LHCN-M2 (cell line): ENCODE measurements at places on chromosomes 12 and 14. TPM values are rescaled to one million over a fixed set of nuclear protein-coding genes. Genes with fewer than 3 reads are reported as not detected.

DNA sequence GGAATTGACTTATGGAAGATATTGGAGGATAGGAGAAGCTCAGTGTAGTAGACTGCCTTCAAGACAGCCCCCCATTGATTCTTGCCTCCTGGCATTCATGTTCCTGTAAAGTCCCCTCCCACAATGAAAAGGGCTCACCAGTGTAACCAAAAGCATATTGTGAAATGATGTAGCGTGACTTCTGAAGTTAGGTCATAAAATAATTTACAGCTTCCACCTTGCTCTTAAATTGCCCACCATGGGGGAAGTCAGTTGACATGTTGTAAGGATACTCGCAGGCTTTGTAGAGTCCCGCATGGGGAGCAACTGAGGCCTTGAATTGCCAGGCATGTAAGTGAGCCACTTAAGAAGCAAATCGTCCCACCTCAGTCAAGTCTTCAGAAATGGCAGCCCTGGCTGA lies 25.1 kb downstream of the GTSF1 start:
- DNase-seq: no peak

DNA sequence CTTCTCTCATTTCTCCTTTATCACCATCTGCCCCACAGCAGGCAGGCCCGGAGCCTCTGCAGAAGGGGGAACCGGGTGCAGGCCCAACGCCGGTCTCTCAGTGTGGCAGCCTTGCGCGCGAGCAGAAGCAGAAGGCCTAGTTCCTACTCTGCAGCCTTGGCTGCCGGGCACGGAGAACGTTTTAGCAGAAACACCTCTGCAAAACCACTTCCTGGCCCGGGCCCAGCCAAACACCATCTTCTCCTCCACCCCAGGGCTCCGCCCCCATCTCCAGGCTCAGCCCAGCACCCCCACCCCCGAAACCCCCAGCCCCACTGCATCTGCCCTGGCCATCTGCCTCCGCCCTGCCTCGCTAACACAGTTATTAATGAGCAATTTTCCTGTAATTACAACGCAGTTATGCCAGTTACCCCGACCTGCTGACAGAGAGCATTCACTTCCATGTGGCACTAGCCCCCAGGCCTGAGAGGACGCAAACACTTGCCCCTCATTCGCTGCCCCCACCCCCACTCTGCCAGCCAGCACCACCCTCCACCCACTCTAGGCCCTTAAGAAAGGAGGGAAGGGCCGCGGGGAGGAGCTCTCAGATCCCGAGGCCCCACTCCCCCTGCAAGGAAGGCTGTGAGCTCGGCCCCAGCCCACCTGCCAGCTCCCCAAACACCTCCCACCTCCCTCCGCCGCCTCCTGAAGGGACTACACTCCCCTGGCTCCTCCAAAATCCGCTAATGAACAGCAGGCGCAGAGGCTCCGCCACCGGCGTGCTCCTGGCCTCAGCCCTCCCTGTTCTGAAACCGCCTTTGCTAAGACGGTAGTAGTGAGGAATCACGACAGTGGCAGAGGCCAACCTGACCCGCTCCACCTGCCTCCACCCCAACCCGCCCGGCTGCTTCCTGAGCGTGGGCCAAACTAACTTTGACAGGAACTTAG lies 44.7 kb upstream of the FBRSL1 start:
- DNase-seq: no peak

GRCh38 chr12:94286583-94287244 lies 138.3 kb downstream of the PLXNC1 start:
- no peak for DNase-seq

DNA sequence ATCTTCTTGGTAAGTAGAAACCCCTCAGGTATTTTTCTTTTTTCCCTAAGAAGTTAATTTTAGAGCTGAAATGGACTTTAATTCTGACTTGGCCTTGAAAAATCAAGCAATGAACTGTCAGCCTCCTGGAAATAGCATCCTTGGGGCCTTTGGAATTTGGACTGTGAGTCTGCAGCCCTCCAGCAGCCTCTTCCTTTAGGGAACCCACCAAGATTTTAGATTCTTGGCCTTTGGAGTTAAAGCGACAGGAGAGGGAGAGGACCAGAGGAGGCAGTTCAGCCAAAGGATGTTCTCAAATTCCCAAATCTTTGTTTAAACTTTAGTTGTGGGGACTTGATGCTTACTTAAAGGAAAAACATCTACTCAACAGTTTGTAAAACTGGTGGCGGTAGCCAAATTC lies 288.6 kb downstream of the AACS start:
- no peak for DNase-seq

DNA sequence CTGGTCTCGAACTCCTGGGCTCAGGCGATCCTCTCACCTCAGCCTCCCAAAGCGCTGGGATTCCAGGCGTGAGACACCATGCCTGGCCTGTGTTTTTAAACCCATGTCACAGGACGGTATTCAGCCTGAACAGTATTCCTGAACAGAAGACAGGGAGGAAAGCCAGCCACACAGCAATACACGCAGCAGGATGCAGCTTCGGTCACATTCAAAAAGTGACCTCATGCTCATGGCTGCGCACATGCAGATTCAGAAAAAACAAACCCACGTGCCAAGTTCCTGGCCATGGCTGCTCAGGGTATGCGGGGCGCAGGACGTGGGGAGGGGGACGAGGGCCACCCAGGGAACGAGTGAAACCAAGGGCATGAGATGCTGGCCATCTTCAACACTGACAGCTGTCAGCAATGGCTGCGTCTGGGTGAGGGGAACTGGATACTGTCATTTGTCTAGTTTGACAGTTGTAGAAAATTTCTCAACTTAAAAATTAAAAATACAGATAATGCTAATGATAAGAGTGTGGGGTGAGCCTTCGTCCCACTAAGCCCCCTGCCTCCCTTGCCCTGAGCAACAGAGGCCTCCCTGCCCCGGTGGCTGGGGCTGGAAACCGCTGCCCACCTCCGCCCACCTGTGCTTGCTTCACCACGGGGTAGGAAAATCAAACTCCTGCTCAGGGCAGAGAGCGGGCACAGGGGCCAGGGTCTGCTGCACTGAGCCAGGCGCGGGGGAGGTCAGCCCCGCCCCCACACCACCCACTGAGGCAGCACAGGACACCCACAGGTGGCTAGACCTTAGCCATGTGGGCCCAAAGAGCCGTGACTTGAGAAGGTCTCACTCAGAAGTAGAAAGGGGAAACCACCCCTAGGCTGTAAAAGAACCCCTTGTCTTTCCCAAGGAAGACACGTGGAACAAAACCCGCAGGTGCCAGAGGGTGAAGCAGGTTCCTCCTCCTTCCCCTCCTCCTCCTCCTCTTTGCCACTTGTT lies 84.2 kb downstream of the SCARB1 start:
- DNase-seq: no peak

- no peak for DNase-seq
These were observed 666.8 kb upstream of the TMEM132C start for GRCh38 chr12:127600211-127600610.

- DNase-seq: no peak
These were observed 12.1 kb downstream of the FGD6 start for GRCh38 chr12:95205016-95205624.

- DNase-seq: peak; percentile 60
These were observed 6.3 kb downstream of the FLRT2 start for GRCh38 chr14:85535991-85536832.

DNA sequence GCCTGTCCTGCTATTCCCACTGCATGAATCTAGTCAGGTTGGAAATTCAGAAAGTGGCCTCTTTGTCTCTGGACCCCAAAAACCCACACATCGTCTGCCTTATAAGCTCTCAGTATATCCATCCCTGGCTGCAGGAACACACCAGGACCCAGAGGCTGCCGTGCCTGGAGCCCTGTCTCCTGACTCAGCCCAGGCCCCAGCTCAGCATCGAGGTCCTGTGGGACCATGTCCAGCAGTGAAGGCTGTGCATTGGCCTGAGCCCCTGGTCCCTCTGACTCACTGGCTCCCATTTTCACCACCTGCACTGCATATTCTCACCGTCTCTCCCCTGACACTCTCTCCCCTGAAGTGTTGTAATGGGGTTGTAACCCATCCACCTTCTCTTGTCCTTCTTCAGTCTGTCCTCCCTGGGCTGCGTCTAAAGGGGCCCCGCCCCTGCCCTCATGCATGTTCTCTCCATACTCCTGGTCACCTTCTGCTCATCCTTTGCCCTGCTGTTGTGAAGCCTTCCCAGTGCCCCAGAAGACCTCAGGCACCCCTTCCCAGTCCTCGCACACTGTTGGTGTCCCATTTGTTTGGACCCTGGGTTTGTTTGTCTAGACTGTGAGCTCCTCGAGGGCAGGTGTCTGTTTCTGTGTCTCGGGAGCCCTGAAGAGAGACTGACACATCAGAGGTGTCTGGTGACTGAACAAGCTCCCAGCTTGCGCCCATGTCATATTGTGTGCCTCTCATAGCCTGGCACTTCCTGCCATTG lies 43.8 kb downstream of the EVL start:
- peak; percentile 52 for DNase-seq

DNA sequence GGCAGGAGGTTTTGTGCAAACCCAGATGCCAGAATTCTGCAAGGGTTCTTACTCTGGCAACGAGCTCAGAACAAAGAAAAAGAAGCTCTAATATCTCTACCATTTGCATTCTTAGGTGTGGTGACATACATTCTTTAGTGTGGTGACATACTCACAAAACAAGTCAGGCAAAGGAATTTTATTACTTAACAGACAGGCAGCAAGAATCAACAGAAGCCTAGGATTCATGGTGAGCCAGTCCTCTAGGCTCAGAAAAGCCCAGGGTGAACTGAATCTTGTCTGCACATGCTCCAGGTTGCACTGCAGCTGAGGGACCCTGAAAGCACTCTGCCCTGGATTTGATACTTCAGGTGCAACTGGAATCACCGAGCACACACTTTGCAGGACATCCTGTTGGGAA lies 122.4 kb upstream of the PTPRQ start:
- DNase-seq: peak; percentile 23

- no peak for DNase-seq
These were observed 1832.8 kb upstream of the FLRT2 start for GRCh38 chr14:83697099-83697498.

DNA sequence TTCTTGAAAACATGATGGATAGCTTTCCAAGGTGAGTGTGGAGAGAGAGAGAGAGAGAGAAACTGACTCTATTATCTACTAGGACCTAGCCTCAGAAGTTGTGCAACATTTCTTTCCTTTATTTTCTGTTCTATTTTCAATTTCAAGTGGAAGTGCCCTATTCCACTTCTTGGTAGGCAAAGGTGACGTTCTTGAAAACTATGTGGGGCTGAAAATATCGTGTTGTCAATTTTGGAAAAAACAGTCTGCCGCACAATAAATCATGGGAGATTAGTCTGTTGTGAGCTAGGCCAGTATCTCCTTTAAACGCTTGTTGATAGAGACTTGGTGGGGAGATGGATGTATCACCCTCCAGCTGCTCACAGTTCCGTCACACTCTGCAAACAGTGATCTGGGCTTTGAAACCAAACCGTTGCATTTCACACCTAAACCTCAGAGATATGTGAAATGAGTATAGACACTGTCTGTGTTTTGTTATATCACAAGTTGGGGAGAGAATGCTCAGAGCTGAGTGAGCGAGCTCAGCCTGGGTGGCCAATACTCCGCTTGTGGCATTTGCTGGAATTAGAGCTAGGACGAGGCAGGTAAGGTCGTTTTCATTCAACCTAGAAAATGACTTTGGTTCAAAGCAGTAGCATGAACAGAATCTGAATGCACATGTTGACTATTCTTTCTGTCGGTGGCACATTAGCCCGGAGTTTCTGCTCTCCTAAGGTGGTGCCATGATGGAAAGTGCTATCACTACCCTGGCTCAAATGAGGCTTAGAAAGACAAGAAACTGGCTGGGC lies 75.1 kb upstream of the ST8SIA1 start:
- no peak for DNase-seq

- no peak for DNase-seq
These were observed 139.2 kb downstream of the KICS2 start for GRCh38 chr12:64082866-64083268.

- DNase-seq: no peak
These were observed 4.3 kb downstream of the TINF2 start for GRCh38 chr14:24238123-24238522.

GRCh38 chr14:28975084-28975483 lies 208.5 kb downstream of the FOXG1 start:
- DNase-seq: no peak

TAMALIN gene
- 1.8 and 4.5 TPM in 2 replicates for total RNA-seq

PLD4 gene
- total RNA-seq: not detected in 2 replicates

IL22 gene
- total RNA-seq: not detected in 2 replicates

REC8 gene
- total RNA-seq: 1.6 and 5.5 TPM in 2 replicates

VTI1B gene
- total RNA-seq: 48.7 and 52.8 TPM in 2 replicates

TMTC1 gene
- total RNA-seq: 111 and 136 TPM in 2 replicates

PTPRR gene
- 0.19 and 1.4 TPM in 2 replicates for total RNA-seq

HPD gene
- total RNA-seq: 0.26 and 0.75 TPM in 2 replicates
